ENCODE measurements at places on chromosomes 4 and X. TPM values are rescaled to one million over a fixed set of nuclear protein-coding genes. Genes with fewer than 3 reads are reported as not detected.

The MAGIX gene
- 0.82 TPM for polyA plus RNA-seq

The BEND4 gene
- not detected for polyA plus RNA-seq

The GPR50 gene
- polyA plus RNA-seq: not detected

The EPGN gene
- polyA plus RNA-seq: not detected

The RIPPLY1 gene
- not detected for polyA plus RNA-seq

DNA sequence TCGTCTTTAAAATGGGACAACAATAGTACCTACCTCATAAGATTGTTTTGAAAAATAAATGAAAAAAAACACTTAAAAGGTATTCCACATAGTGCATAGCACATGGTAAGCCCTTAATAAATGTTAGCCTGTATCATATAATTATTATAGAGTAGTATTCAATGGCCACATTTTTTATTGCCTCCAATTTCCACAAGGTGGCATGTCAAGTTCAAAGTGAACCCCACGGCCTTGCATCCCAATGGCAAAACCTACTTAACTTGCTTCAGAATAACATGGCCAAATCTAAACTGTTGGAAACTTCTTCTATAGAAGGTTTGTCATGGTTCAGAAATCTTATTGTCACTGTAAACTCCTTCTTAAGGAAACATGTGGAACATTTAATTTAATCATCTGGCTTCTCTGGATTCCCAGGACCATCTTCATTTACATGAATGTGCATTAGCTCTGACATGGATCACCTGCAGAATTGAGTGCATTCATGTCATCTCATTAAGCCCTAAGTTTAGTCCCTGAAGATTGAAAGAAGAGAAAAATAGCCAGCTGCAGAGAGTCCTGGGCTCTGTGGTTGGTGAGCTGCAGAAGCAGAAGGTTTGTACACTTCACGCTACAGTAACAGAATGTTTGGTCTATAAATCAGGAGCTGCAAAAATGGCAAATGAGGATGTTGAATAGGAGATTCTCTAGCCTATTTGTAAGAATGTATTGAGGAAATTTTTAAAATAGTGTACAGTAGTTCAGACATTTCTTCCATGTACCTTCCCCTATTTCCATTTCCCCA is 61.0 kb downstream of the ANXA3 start:
- peak; percentile 26 for DNase-seq

DNA sequence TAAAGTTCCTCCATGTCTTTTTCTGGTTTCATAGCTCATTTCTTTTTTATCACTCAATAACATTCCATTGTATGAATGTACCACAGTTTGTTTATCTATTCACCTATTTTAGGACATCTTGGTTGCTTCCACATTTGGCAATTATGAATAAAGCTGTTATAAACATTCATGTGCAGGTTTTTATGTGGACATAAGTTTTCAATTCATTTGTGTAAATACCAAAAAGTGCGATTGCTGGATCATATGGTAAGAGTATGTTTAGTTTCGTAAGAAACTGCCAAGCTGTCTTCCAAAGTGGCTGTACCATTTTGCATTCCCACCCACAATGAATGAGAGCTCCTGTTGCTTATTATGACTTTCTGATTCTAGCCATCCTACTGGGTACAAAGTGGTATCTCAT is 36.3 kb upstream of the ZFX start:
- peak; percentile 49 for DNase-seq

GRCh38 chr4:74189331-74190043 is 31.6 kb downstream of the MTHFD2L start:
- peak; percentile 15 for DNase-seq
